ENCODE measurements at places on chromosomes 7 and 10.

DNA sequence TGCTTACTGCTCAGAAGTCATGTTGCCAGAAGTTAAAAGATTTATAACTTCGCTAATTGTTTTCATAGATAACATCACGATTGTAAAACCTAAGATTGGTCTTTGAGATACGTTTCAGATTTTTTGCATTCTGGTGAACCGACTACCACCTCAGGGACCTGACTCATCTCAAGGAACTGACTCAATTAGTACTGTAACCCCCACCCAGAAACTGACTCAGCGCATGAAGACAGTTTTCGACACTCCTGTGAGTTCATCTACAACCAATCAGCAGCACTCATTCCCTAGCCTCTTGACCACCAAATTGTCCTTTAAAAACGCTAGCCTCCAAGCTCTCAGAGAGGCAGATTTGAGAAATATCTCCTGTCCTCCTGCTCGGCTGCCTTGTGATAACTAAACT is 72.3 kb downstream of the ELMO1 start:
- DNase-seq, result no peak

DNA sequence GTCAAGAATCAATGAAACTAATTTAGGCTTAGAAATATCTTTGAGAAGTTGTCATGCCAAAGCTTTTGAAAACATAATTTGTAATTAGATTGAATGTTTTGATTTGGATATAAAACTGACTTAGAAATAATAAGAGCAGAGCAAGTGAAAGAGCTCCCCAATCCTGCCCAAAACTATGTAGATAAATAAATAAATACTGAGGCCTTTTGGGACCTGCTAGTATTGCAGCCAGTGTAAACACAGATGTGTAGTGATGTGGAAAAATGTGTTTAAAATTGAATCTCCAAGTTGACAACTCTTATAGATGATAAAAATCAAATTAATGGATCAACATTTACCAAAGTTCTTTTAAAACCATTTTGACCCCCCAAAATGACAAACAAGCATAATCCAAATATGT is 896.1 kb downstream of the CNTNAP2 start:
- no peak for DNase-seq

GRCh38 chr10:13051126-13051694 is 48.8 kb upstream of the OPTN start:
- DNase-seq, result no peak

DNA sequence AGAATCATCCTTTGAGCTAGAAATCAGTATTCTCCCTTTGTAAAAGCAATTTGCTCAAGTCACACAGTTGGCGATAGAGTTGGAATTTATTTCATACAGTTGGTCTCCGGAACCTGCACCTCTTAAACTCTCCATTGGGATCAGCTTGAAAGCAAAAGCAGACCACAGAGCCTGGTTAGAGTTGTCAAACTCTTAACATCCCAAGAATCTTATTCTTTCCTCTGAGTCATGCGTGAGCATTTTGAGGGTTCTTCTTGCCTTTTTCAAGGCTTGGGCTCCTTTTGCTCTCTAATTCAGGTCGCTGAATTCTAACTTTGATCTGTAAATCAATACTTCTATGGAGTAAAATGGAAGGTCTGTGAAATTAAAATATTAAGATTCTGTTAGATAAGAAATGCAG is 19.6 kb upstream of the SCIN start:
- DNase-seq, result no peak

GRCh38 chr10:25078658-25079431 is 62.4 kb downstream of the THNSL1 start:
- DNase-seq, result no peak

GRCh38 chr10:132946-133898 is 2.0 kb upstream of the ZMYND11 start:
- DNase-seq, result no peak

DNA sequence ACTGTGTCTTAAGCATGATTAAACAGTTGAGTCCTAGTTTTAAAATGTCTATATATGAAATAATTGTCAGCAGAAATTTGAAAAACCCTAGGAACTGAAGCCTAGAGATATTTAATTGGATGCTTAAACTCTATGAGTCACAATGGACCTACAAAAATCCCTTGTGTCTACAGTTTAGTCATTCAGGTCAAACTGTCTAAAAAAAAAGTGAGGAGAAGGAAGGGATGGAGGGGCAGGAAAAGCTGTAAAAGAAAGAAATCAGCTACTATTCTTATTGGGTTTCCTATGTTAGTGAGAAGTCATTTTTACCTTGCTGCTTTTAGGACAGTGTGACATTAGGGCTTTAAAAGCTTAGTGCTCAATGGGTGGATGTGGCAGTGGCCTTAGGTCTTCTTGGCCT is 406.1 kb upstream of the FZD8 start:
- no peak for DNase-seq
